Activated CD8-positive, alpha-beta memory T cell treated with anti-CD3 and anti-CD28 coated beads for 4 hours (primary cell): ENCODE measurements at places on chromosomes 13 and 19.

- DNase-seq: no peak
These were observed 61.1 kb upstream of the HMGB1 start for GRCh38 chr13:30526612-30527495.

- no peak for DNase-seq
These were observed 1.4 kb downstream of the DUXA start for GRCh38 chr19:57165846-57166245.

- DNase-seq: no peak
These were observed 39.5 kb upstream of the ATP12A start for GRCh38 chr13:24640752-24641151.

DNA sequence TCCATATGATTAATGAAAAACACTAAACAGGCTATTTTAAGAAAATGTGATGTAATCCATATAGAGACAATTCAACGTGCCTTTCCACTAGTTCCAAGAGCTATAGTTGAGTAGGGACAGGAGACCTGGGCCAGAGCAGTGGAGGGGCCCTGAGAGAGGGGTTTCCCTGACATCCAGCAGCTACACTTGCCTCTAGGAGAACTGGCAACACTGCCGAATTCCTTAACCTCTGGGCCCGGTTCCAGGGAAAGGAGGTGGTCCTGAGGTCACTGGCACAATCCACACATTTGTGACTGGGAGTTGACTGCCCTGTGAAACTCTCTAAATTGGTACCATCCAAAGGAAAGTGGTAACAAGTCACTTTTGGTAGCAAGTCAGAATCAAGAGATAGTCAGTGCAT is 264.4 kb downstream of the DCLK1 start:
- DNase-seq: no peak

DNA sequence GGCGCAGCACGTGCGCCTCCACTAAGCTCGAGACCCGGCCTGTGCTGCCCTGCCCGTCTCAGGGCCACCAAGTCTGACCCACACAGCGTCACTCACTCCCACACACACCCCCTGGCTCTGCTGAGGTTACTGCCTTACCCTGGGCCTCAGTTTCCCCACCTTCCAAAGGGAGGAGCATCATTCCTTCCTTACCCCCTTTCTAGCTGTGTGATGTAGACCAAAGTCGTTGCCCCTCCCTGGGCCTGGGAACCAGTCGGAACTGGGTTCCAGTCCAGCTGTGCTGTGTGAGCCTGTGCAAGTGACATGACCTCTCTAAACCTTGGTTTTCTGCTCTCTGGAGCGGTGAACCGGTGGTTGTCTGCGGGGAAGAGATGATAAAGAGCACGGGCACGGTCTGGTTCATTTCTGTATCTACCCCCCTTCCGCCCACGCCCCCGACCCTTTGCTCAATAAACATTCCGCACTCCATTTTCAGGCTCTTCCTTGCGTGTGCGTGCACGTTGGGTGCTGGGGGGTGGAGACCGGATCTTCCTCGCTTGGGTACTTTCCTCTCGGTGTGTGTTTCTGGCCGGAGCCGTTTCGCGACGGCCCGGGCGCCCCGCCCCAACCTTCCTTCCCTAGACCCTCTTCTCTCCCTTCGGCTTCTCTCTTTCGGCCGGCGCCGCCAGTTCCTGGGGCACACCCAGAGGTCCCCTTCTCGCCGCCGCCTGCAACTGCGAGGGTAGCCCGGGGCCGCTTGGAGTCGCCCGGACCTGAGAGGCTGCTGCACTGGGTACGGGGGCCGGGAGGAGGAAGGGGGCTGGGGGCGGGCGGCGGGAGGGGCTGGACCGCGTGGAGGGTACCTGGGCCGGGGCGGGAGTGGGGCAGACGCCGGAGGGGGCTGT is at the start of gene ZNF581:
ZNF581 (plus strand) TSS at position 647 of the 884 bp plus-strand sequence. CDS start 923 bp downstream, outside the sequence.
- peak; percentile 60 for DNase-seq
